ENCODE measurements at places on chromosomes 2 and 18.

DNA sequence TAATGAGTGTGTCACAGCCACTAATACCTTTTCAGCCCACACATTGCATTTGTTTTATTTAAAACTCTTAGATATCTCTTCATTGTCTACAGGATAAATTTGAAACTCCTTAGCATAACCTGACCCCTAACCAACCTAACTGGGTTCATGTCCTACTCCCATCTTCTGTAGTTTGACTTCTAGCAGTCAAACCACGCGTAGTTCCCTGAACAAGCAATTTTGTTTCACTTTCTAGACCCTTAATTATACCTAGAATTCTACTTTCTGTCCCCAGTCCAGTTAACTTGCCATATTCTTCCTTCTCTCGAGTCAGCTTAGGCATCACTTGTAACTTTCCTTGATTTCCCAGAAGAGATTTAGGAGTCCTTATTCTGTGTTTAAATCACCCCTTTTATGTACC, 55.1 kb downstream of the RBBP8 start:
- DNase-seq: no peak

DNA sequence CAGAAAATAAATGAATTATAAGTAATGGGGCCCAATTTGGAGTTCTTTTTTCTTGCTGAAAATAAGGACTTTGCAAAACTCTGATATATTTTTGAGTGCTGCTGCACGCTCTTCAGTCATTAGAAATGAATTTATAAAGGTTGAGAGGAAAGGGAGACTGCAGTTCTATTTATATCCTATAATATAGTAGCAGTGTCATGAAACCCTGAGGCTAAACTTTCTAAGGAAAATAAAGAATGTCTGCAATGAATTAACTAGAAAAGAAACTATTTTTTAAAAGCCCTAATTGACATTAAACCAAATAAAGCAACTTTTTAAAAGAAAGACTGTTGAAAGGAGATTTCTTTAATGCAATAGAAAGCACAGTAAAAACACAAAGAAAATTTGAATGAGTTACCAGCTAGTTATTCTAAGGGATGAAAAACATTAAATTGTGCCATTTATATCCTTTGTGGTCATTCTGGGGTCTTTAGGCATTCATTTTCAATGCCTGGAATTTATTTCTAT, 1072.8 kb upstream of the TMEFF2 start:
- DNase-seq: no peak

DNA sequence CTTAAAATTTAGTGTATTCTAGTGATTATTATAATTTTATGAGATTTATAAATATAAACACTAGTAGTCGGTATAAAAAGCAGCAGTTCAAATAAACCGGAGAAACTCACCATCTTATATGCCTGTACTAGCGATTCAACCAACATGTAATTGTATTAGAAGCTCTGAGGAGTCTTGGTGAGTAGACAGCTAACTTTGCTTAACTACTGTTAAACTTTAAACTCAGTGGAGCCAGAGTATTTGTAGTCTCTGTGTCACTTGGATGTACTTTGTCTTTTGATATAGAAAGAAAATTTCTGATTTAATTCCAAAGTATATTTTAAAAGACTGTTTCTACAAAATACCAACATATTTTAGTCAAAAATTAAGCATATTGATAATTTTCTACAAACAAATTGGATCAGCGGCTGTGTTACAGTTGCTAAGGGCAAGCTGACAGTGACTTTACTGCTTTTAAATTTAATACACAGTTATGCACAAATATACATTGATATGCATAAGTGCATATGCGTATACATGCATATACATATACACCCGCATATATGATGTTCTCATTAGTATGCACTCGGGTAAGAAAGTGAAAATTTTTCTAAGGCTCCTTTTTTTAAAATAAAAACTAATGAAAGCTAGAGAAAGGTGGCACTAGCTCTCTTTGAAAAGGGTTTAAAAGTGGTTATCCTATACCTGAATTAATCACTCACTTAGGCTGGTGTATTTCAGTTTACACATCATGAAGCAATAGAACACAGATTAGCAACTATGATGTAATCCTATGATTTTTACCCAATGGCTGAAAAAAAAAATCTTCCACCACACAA, 374.5 kb downstream of the NCKAP5 start:
- no peak for DNase-seq

- no peak for DNase-seq
Observed at GRCh38 chr2:168992026-168992425, 39.1 kb downstream of the ABCB11 start.

- DNase-seq: no peak
Observed at GRCh38 chr2:226660526-226660925, 139.1 kb downstream of the IRS1 start.

DNA sequence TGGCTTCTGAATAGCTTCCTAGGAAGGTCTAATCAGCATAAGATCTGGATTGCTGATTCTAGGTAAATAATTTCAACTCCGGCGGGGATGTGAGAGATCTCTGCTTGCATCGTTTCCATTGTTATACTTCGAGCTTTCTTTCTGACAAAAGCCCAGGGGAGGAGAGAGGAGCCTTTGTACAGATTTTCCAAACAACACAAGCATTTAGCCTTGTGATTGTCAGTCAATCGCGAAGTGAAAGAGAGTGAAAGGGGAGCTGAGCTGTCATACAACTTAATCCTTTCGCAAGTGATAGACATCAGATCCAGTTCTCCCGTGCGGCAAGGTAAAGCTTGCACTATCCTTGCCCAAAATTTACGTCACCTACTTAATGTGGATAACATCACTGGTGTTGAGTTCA, 26.2 kb downstream of the RALB start:
- no peak for DNase-seq

DNA sequence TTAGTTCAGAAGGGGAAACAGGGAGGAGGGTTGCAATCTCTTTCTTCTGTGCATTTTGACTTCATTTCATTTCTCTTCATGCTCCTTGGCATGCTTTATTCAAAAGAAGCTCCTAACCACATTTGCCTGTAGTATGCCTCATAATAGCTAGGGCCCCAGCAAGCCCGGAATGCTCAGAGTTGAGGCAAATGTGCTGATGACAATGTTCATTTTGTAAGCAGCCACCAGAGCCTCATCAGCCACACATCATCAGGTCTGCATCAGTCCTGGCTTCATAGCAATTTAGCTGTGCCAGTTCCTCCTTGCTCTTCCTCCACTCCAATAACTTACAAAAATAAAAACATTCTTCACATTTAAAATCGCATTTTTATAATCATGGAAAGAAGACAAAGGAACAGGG, 65.4 kb upstream of the MMADHC start:
- no peak for DNase-seq

GRCh38 chr2:235021752-235022151, 69.9 kb downstream of the SH3BP4 start:
- DNase-seq: no peak

DNA sequence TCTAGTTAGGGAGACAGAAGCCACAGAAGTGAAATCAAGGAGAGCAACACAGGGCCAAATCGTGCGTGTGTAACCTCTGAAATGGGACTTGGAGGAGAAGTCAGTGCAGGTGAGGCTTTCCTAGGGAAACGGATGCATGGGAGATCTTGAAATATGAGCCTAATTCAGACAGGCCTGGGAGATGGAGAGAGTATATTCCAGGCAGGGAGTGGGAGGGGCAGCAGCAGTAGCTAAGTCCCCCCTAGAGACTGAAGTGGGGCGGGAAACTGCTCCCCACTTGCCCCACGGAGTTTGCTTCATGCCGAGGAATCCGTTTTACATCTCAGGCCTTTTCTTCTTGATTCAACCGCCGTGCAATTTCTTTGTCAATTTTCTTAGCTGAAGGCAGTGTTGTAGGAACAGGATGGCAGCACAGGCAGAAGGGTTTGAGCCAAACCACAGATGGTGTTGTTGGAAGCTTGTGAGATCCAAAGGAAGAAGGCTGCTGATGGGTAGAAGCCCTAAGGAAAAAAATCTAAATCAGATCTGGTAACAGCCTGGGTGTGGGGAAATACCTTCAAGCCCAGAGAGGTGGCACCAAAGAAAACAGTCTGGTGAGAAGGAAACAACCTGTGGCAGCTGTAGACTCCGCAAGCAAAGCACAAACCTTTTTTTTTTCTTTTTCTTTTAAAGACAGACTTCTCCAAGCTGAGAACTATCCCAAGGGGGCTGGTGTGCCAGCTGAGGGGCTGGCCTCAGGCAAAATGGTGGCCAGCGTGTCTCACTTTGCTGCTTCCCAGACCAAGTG, 40.2 kb downstream of the EPAS1 start:
- no peak for DNase-seq

- no peak for DNase-seq
Observed at GRCh38 chr2:191030521-191031154, 16.7 kb upstream of the STAT1 start.

DNA sequence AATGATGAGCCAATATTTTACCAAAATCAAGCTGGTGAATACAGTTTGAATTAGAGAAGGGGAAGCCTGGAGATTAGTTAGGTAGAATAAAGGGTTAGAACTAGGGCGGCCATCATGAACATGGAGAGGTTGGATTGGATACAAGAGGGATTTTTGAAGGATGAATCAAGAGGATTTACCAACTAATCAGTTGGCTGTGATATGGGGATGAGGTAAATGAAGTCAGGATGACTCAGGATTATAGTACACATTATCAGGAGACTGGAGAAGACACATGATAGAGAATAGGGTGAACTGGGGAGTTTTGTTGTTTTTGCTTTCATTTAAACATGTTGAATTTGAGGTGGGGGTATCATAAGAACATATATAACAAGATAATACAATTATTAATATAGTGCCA, 73.8 kb upstream of the PROKR1 start:
- no peak for DNase-seq

DNA sequence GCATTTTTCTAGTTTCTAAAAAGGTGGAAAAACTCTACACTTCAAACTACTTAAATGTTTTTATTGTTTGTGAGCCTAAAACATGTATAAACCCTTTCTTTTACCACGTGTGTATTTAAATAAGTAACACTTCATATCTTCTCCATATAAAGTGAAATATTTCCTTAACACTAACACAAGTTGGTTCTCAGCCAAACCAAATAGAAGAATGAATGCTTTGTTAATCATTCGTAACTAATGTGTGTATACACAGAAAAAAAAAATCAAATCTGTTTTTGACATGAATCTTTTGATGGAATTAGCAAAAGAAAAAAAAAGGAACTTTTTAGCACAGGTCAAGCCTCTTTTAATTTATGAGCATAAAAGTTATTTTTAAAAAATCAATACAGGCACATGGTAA, 89.3 kb downstream of the EHBP1 start:
- DNase-seq: no peak

GRCh38 chr2:159188449-159188848, 98.1 kb downstream of the WDSUB1 start:
- DNase-seq: no peak

GRCh38 chr18:36031407-36031806, 36.0 kb downstream of the RPRD1A start:
- DNase-seq: no peak

DNA sequence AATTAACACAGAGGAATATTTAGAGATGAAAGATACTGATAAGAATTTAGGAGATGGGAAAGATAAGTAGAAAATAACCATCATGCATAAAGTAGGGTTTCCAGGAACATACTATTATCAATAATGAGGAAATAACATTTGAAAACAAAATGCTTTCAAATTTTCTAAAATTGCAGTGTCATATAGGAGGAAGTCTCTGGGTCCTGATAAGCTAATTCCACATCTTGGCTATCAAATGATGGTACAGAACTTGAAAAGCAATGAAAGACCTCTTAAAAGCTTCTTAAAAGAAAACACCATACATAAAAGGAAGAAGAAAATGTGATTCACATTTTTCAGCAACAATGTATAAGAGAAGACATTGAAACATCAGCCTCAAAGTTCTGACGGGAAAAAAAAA, 1024.8 kb downstream of the TSN start:
- no peak for DNase-seq

DNA sequence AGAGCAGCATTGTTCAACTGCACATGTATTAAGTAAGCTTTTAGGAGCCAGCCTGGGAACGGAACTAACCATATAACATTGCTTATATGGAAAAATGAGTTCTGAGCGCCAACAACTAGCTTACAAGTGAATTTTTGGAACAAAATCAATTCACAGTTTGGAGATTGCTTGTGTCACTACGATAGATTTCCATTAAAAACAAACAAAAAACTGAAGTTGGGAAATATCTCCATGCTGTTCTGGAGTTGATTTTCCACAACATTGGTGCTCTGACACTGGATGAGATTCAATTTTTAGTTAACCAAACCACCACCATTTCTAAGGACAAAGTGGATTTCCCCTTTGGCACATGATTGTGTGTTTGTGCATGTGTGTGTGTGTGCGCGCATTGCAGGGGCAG, 56.9 kb upstream of the ZNF397 start:
- DNase-seq: no peak

- DNase-seq: no peak
Observed at GRCh38 chr2:20524412-20525040, 77.7 kb downstream of the RHOB start.
